Activated naive CD8-positive, alpha-beta T cell treated with anti-CD3 and anti-CD28 coated beads, Interleukin-2, amount 10 ng/mL, durations not matched to agents 7 days and 5 days (primary cell): ENCODE measurements at places on chromosomes 7 and 10.

DNA sequence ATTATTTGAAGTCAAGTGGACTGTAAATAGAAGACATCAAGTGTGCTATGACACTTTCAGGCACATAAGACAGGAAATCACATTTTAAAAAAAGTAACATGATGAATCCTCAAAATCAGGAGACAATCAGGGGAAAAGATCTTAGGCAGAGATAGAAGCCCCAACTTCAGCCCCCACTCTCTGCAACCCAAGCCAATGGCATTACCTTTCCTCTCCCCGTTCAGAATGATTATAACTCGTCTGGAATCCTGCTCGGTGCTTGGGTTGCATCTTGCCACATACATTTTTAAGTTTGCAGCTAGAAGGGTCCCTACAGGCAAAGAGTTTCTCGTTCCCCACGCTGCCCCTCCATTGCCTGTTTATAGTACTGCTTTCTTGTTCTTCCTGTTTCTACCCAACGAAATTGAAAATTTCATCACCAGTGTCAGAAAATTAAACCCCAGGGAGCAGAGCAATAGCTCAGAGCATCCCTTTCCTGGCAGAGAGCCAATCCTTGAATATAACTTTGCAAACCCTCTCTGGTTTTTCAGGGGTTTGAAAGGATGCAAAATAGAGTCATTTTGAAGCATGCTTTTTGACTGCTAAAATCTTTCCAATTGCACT is 260.5 kb upstream of the AOAH start:
- no peak for DNase-seq

DNA sequence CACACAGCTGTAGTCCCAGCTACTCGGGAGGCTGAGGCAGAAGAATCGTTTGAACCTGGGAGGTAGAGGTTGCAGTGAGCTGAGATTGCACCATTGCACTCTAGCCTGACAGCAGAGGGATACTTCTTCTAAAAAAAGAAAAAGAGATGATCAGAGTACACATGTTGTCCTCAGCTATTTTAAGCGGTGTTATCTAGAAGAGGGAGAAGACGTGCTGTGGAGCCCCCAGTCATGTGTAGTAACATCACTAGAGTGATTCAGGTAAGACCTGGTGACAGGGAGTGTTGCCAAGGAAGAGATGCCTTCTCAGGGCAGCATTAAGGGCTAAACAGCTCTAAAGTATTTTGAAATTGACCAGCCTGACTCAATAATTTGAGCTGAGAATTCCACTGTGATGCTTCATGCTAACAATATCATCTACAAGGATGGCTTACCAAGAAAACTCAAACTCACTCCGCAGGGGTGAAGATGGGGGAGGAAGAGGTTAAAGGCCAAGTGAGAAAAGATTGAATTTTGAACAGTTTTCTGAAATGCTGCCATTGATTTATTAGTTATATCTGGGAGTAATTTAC is 97.4 kb downstream of the KLF6 start:
- DNase-seq: no peak

- DNase-seq: no peak
Measured at GRCh38 chr10:127968659-127969058, 61.8 kb downstream of the PTPRE start.

- no peak for DNase-seq
Measured at GRCh38 chr7:141483044-141483443, 68.2 kb upstream of the AGK start.

DNA sequence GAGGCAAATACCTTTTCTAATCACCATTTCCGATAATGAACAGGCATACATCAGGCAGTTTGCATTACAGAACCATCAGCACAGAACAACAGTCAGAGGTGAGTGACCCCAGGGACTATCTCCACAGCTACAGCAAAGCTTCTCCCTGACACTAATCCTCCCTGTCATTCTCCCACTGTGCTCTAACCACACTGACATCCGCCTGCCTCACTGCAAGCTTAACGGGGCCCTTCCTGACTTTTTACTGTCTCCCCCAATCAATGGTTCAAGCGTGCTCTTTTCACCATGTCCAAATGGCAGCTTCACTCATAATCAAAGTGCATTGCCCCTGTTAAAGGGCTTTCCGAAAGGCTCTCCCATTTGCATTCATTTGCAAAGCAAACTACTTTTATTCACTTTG is 196.3 kb downstream of the DNAJC1 start:
- DNase-seq: no peak

GRCh38 chr10:84608126-84608525 is 279.7 kb downstream of the CCSER2 start:
- DNase-seq: no peak

GRCh38 chr10:74179111-74179710 is 28.2 kb downstream of the ADK start:
- no peak for DNase-seq

DNA sequence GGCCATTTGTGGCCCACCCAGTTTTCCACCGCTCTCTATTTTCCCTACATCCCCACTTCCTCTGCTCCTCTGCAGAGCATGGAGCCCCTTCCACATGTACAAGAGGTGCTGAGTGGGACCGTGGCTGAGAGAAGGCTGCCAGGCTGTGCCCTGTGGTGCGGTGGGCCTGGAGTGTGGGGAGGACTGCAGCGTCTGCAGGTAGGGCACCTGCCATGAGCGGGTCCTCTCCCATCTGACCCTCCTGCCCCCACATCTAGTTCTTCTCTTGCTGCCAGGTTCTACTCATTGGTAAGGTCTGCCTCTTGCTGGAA is 145.6 kb upstream of the FAM20C start:
- no peak for DNase-seq

DNA sequence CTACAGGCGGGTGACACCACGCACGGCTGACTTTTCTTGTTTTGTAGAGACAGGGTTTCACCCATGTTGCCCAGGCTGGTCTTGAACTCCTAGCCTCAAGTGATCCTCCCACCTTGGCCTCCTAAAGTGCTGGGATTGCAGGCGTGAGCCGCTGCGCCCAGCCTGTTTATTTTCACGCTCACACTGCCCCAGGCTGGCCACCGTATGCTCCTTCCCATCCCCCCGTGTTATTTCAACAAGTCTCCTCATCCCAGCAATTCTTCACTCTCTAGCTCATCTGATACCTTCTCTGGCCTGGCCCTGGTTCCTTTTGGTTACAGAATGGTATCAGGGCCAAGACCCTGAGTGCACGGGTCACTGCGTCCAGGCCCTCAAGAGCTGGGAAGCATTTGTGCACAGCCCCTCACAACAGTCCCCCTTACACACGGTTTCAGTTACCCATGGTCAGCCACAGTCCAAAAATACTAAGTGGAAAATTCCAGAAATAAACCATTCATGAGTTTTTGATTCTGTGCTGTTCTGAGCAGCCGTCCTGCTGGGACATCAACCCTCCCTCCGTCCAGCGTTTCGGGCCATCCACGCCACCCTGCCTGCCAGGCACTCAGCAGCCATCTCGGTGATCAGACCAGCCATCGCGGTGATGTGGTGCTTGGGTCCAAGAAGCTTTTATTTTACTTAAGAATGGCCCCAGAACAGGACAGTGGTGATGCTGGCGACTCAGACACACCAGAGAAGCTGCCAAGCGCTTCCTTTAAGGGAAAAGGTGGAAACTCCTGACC is 8.9 kb downstream of the COX19 start:
- DNase-seq: no peak

DNA sequence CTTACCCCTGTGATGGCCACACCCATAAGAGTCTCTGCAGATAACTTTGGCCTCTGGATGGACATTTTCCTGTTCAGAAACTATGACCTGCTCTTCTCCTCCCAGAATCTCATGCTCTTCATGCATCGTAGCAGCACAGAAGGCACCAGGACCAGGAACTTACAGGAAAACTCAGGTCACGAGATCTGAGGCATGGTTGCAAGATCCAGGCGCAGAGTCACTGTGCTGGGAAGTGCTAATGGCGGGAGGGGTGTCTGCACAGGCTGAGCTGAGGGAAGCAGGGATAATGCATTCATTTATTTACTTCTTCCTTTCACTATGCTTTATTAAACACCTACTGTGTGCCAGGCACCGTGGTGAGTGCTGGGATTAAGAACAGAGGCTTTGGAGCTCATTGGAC is 48.2 kb upstream of the LOXL4 start:
- no peak for DNase-seq

DNA sequence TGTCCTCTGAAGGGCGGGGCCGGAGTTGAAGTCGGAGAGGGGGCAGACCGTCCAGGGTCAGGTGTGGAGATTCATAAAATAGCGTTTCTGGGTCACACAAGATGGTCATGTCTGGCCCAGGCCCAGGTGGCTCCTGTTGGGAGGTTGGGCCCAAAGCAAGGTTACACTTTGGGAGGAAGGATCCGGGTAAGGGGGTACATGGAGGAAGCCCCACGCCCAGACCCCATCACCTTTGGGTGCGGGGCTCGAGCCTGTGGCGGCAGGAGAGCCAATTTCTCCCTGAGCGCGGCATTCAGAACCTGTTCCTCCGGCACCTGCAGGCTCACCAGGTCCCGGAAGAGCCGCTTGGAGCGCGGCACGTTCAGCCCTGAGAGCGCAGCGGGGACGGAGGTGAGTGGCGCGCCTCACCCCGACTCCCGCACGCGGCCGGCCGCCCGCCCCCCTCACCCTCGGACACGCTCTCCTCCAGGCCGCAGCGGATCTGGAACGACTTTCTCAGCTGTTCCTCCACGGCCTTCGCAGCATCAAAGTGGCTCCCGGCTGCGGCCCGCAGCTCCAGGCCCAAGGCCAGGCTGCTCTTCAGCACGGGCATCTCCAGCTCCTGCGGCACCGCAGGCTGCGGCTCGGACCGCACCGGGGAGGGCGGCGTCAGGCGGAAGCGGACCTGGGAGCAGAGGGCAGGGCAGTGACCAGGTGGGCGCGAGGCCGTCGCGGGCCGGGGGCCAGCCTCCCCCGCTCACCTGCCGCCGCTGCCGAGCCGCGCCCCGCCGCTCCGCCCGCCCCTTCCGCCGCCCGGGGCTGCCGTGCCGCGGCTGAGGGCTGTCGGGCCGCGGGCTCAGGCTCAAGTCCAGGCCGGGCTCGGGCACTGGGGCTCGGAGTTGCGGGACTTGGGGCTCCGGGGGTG is 644 bp downstream of the PPP1R35 start:
- DNase-seq: peak; percentile 72

GRCh38 chr7:99004216-99004615 is 125.9 kb downstream of the TRRAP start:
- DNase-seq: no peak

DNA sequence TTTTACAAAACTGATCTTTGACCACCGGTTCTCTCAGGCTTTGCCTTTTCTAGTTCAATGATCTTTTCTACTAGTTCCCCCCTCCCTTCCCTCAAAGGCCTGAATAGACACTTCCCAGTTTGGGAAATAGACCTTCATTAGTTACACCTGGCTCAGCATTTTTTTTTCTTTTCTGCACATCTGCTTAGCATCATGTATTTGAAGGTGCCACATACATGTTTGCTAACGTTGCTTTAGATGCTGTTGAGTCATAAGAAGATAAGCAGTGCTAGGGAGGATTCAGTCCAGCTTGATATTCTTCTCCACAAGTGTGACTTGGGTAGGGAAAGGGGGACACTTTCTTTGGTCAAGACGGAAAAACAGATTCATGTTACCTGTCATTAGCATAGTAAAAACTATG is 78.3 kb downstream of the BICC1 start:
- no peak for DNase-seq

DNA sequence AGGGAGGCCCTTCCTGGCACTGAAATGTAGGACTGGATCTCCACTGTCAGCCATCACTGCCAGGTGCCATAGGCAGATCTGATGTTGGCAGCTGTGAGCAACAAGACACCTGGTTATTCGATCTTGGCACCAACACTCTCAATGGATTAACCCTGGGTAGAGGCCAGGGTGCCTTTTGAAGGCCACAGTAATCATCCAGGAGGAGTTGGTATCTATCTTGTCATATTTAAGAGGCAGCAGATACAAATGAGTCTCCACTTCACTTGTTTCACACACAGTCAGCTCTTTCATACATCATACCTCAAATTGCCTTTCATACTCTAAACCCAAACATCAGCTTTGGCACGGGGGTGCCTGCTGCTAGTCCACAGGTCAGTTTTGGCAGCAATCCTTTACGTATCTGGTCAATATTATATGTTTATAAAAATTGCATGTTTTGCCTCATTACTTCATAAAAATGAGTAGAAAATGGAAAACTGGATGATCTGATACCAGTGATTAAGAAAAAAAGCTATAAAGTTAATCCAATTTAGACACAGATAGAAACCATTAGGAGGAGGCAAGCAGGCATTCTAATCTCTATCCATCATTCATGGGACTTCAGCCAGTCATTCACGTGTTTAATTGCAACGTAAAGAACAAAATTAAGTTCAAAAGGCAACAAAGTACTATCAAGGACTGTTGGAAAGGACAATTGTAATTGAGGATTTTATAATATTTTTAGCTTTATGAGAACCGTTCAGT is 12.7 kb upstream of the CACUL1 start:
- DNase-seq: no peak

- DNase-seq: no peak
Measured at GRCh38 chr10:82392533-82392932, 517.5 kb downstream of the NRG3 start.

GRCh38 chr7:100091411-100092181 is 2.8 kb downstream of the COPS6 start:
- DNase-seq: no peak

GRCh38 chr7:111356941-111357340 is 205.4 kb downstream of the IMMP2L start:
- DNase-seq: no peak

DNA sequence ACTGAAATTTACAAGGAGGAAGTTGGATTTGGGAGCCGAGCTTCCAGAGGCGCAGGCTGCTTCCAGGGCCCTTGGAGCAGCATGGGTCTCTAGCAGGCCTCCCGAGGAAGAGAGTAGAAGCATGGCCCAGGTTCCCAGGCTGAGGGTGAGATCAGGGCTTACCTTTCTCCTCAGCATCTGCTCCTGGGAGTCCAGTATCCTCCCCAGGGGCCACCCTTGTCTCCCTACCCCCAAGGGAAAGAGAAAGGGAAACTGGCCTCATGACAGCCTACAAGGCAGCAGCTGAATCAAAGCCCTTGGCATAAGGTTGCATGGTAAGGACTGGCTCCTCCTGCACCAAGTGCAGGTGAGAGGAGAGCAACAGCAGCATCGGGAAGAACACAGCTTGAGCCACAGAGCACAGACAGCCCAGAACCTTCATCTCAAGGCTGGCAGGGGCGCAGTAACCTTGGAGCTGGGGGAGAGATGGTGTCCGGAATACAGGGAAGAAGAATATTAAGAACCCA is 114.5 kb downstream of the MARCHF5 start:
- no peak for DNase-seq

- no peak for DNase-seq
Measured at GRCh38 chr10:132457328-132458070, 60.5 kb downstream of the PWWP2B start.

GRCh38 chr7:139043823-139044812 is 8.3 kb upstream of the ZC3HAV1L start:
- DNase-seq: peak; percentile 52

GRCh38 chr7:69652947-69653701 is 54.8 kb downstream of the AUTS2 start:
- no peak for DNase-seq
